Body of pancreas (tissue), 4 donors: ENCODE measurements at places on chromosomes 1 and 21. TPM values are rescaled to one million over a fixed set of nuclear protein-coding genes. Genes with fewer than 3 reads are reported as not detected.

The COL6A2 gene
- total RNA-seq, result 339 TPM

The SOD1 gene
- total RNA-seq, result 84.7 TPM

The MYCL gene
- total RNA-seq, result 33.0 TPM

The RASSF5 gene
- 21.5 TPM for total RNA-seq

The RORC gene
- 32.3 TPM for total RNA-seq

The NCF2 gene
- total RNA-seq, result 9.6 TPM

The CFAP107 gene
- total RNA-seq, result not detected
